ENCODE measurements at places on chromosomes 3 and 15. TPM values are rescaled to one million over a fixed set of nuclear protein-coding genes. Genes with fewer than 3 reads are reported as not detected.

The AGBL1 gene
- total RNA-seq, result not detected

The WDR93 gene
- total RNA-seq, result 0.36 TPM

The CNTN3 gene
- total RNA-seq, result 0.36 TPM

GRCh38 chr3:69868841-69869420 lies 129.7 kb downstream of the MITF start:
- no peak overlapping the region for H3K4me3 ChIP-seq
- H3K4me1 ChIP-seq, result peaks cover 15% of the 10 kb centered on the region
- no peak for DNase-seq
- H3K27me3 ChIP-seq, result no peaks in the 10 kb centered on the region

GRCh38 chr15:45653702-45654424 lies 19.0 kb downstream of the SQOR start:
- no peak for DNase-seq
- no peaks in the 10 kb centered on the region for H3K27me3 ChIP-seq
- no peak overlapping the region for H3K4me3 ChIP-seq
- H3K4me1 ChIP-seq, result peaks cover 6% of the 10 kb centered on the region

- DNase-seq, result peak; percentile 66
- H3K4me3 ChIP-seq, result no peak overlapping the region
- H3K4me1 ChIP-seq, result no peaks in the 10 kb centered on the region
- H3K36me3 ChIP-seq, result no peaks in the 10 kb centered on the region
- no peak overlapping the region for H3K27ac ChIP-seq
Measured at GRCh38 chr3:50132421-50133282, 22.5 kb upstream of the SEMA3F start.

DNA sequence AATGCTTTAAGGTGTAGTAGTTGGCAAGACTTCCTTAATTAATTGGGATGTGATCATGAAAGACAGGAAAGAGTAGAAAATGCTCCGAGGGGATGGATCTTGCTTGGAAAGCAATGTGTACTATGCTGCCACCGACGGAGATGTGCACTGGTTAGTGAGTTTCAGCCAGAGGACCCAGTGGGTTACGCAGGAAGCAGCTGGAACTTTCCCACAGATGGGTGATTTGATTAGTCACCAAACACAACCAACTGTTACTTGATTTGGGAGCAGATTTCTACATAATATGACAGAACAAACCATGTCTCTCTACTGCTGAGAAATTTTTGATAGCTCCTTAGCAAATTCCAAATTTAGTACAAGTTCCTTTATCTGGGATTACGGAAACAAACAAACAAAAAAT lies 245.4 kb upstream of the MCTP2 start:
- no peak overlapping the region for H3K27ac ChIP-seq
- no peak overlapping the region for H3K4me3 ChIP-seq
- DNase-seq, result no peak
- no peaks in the 10 kb centered on the region for H3K4me1 ChIP-seq
- H3K27me3 ChIP-seq, result no peaks in the 10 kb centered on the region
